MG63 (cell line): ENCODE measurements at places on chromosomes 4 and X. TPM values are rescaled to one million over a fixed set of nuclear protein-coding genes. Genes with fewer than 3 reads are reported as not detected.
A peak's percentile ranks its signal among the peaks of the same experiment; 100 is the strongest.

GRCh38 chr4:105944540-105944939 is 49.3 kb downstream of the NPNT start:
- peak; percentile 30 for DNase-seq

DNA sequence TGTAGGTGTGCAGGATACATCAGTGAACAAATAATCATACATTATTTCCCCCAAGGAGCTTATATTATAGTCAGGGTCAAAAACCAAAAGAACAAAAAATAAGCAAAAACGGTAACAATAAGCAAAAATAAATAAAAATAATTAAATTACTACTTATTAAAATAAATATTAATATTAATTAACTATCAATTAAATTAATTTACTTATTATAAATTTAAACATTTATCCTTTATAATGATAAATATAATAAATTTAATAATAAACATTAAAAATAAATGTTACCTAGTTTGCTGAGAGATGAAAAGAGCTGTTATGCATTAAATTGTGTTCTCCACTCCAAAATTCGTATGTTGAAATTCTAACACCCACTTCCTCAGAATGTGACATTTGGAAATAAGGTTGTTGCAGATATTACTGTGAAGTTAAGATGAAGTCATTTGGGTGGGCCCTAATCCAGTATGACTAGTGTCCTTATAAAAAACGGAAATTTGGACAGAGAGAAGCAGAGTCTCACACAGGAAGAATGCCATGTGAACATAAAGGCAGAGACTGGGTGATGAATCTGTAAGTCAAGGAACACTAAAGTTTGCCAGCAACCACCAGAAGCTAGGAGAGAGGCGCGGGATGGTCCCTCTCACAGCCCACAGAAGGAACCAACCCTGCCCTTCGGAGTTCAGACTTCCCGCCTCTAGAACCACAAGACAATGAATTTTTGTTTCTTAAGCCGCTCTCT is 67.2 kb upstream of the IBSP start:
- DNase-seq = peak; percentile 26

Gene FOXR2
- total RNA-seq = not detected in 2 replicates

Gene RBMXL3
- not detected in 2 replicates for total RNA-seq

Gene TBCK
- total RNA-seq = 9.2 and 12.1 TPM in 2 replicates
